ENCODE measurements at places on chromosomes 7 and 10. TPM values are rescaled to one million over a fixed set of nuclear protein-coding genes. Genes with fewer than 3 reads are reported as not detected.

FAM149B1 gene
- 15.4 TPM for total RNA-seq

SFTPA1 gene
- not detected for total RNA-seq

SLC35G1 gene
- total RNA-seq = 15.4 TPM

LRRC17 gene
- total RNA-seq = 8.3 TPM

DNA sequence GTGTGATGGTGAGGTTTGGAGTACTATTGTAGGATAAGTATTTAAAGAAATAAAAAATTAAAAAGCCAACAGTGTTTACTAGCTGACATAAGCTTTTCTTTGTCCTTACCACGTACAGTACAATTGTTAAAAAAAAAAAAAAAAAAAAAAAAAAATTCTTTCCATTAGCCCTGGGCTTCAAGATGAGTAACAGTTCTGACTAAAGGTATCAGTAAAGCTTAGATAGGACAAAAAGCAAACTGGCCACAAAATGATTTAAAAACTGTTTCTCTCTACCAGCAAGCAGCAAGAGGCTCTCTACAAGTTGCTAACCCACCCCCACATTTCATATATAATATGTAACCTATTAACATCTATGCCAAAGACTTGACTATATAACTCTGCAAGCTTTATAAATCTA, 17.5 kb downstream of the HYCC1 start:
- no peak for DNase-seq

DNA sequence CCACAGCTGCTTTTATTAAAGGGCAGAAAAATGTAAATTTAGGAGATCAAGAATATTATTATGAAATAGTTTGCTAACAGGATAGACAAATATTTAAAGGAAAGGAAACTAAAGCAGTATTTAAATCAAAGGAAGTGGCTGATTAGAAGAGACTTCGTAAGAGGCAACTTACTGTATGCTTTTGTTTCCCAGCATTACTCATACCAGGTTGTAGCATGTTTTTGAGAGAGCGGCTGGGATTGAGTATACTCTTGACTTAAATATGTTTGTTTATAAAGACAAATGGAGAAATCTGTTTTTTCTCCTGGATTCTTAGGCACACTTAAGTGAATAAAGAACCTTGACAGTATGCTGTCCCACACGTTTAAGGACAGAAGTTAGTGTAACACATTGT, 293.7 kb downstream of the ZNF248 start:
- peak; percentile 43 for DNase-seq

DNA sequence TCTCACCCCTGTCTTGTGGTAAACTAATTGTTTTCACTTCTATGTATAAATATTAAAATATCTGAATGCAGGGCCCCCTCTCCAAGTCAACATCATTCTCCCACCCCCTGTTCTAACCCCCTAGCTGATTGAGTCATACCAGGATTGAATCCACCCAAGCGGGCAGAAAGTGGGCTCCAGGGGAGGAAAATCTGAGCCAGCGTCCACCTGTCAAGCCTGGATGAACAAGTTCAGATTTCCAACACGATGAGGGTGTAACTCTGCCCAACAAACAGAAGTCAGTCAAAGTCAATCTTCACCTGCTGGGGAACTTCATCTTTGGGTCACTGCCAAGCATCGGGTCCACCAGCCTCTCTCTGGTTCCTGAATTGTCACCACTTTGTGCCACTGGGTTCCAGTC, 162.9 kb upstream of the CELF2 start:
- DNase-seq = no peak

- no peak for DNase-seq
These were observed 761.9 kb downstream of the TYW1 start for GRCh38 chr7:67758551-67758950.

GRCh38 chr10:73590881-73591799, at the start of gene USP54:
Gene USP54, minus strand, starts transcription at chr10:73591342. Its CDS starts 15,684 bp downstream, at chr10:73575658.
- peak; percentile 68 for DNase-seq

CDK1 gene
- total RNA-seq = 302 TPM

GRCh38 chr10:85864868-85865526, 501.6 kb downstream of the GRID1 start:
- DNase-seq = no peak

DNA sequence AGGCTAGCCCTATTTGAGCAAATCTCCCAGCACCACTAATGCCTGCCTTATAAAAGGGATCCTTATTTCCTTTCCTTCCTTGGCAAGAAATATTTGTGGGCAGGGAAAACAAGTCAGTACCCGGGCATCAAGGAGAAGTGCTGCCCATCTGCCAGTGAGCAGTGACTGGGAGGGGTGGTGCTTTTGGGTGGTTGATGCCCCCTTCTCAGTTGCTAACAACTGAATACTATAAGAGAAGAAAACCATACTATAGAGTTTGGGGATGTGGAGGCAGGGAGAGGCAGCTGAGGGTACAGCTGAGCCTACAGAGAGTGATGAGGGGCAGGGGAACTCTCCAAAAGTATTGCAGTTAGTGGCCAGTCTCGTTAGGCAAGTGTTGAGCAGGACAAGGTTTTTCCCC, 39.3 kb downstream of the OGDH start:
- no peak for DNase-seq

GLCCI1 gene
- 1.3 TPM for total RNA-seq

DNA sequence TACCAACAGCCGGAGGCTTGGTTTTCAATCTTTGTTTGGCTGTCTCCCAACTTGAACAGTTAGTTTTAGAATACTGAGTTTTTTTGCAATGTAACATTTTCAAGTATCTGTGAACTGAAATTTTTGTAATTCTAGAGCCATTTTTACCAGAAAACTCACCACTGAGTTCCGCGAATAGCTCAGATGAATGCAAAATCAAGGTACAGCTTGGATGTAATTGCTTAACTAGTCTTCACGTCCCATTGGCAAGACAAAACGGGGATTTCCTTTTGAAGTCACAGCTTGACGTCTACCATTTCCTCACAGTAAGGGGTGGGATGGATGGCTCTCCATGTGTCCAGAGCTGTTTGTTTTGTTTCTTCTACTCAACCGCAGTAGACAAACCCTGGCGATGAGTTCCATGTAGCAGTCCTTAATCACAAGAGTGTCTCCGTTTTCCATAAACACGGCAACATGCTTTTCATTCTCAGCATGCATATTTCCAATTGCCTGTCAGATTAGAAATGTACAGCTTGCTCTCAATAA, 55.8 kb upstream of the FGFR2 start:
- no peak for DNase-seq

- DNase-seq = no peak
These were observed 22.6 kb upstream of the INPP5A start for GRCh38 chr10:132514821-132515520.

DNA sequence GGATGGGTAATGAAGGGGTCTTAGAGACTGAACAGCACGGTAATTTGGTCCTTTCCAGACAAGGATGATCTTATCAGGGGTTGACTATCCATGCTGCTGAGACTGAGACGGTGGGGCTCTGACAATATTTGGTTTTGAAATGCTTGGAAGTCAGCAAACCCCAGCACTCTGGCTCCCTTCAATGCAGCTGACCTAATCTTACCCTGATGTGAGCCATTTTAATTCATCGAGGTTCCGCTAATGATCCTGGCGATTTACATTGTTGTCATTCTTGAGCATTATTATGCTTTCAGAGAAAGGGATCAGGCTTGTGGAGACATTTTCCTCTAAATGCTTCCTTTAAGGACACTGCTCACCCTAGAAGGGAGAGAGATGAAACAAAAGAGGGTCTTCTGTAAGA, 114.6 kb upstream of the BMPER start:
- no peak for DNase-seq

GRCh38 chr10:102450374-102451104, 804 bp downstream of the C10orf95 start:
- peak; percentile 65 for DNase-seq

Data from SJSA1 (cell line).